Hepatic stellate cell (primary cell): ENCODE measurements at places on chromosomes 3 and 15.

GRCh38 chr3:133851266-133851906 is 44.3 kb downstream of the RAB6B start:
- DNase-seq = no peak

GRCh38 chr15:90099868-90100831 is 2.1 kb downstream of the IDH2 start:
- DNase-seq = no peak

GRCh38 chr15:58214591-58215340 is 76.6 kb downstream of the AQP9 start:
- no peak for DNase-seq

DNA sequence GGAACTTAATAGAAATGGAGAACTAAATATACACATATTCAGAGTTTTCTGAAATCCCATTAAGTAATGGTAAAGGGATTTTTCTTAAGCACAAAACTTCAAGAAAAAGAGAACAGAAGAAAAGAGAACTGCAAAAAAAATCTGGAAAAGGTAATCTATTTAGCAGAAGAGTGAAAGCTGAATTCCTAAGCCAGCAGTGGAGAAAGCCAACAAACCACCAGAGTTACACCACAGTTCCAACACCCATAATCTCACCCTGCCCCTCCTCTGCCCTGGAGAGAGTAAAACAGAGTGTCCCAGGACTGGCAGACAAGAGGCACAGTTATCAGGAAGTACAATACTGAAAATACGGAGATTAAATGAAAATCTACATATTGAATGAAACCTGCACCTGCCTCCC is 29.4 kb downstream of the TP53BP1 start:
- DNase-seq = no peak

DNA sequence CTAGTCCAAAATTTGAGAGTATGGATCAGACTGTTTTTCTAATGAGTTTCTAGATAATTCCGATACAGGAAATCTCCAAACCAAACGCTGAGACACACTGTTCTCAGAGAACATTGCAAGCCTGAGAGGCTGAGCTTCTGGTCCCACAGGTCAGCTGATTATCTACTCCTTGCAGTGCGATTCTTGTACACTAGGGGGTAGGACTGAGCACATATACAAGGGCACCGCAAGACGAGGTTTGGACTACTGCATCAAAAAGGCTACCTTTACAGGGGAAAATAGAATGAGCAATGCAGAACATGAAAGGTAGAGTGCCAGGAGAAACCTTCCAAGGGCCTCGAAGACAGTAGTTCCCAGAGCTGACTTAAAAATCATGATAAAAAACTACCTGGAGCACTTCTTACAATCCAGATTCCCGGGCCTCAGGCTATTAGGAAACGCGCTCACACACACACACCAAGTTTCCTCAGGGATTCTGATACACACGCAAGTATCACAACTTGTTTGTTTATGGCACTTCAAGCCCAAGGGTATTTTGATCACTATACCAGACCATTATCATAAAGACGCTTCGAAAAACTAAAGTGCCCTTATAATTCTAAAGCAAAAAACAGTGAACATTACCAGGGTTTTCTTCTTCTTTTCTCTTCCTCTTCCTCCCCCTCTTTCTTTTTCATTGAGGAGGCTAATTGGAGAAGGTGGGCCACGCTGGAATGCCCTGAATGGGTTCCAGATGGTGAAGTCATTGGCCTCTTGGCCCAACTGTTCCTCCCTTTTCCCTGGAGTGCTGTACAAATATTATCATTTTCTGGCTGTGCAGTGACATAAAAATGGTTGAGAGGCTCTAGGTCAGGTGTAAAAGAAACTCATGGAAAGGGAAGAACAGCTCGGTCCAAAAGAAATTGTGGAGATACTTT is 61.8 kb downstream of the SLC12A8 start:
- DNase-seq = no peak

- no peak for DNase-seq
Measured at GRCh38 chr3:45776611-45777010, 19.7 kb downstream of the SLC6A20 start.

- DNase-seq = no peak
Measured at GRCh38 chr3:41208507-41209220, 9.4 kb downstream of the CTNNB1 start.

GRCh38 chr3:64939747-64940450 is 252.1 kb upstream of the ADAMTS9 start:
- DNase-seq = no peak

- no peak for DNase-seq
Measured at GRCh38 chr15:64216730-64217428, 54.1 kb upstream of the PPIB start.

GRCh38 chr3:33758864-33759263 is 39.6 kb upstream of the PDCD6IP start:
- DNase-seq = no peak

DNA sequence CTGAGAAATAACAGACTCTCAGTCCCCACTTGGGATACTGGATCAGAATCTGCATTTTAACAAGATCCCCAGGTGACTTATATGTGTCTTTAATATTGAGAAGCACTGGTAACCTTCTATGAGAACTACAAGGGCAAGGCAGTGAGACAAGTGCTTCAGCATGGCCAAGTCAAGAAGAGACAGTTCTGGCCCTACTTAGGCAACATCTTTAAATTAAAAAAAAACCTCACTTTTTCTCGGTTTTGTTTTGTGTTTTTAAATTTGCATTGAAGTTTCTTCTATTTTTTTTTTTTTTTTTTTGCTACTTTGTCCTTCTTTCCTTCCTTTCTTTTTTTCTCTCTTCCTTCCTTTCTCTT is 42.5 kb upstream of the SPTSSB start:
- no peak for DNase-seq

- DNase-seq = no peak
Measured at GRCh38 chr15:38509152-38509551, 55.2 kb downstream of the FAM98B start.

- no peak for DNase-seq
Measured at GRCh38 chr3:147391781-147392624, 14.3 kb downstream of the ZIC4 start.

- no peak for DNase-seq
Measured at GRCh38 chr3:39181408-39182335, 10.7 kb downstream of the XIRP1 start.

- no peak for DNase-seq
Measured at GRCh38 chr3:46578973-46579755, 13.1 kb upstream of the LRRC2 start.

DNA sequence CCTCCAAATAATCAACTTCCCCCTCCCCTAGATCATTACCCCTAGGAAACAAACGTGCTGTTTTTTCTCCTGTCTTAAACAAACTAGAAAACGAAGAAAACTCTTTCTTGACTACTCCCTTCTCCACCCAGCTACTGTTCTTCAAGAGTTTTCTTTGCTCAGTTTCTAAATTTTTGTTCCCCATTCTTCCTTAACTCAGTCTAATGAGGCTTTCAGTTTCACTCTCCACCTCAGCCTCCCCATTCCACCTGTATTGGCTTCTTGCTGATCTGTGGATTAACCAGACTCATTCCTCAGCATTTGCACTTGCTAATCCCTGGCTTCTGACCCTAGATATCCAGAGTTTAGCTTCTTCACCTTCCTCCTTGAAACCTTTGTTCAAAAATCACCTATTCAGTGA is 26.8 kb downstream of the SERPINI1 start:
- no peak for DNase-seq

GRCh38 chr3:152780553-152780952 is 54.4 kb upstream of the P2RY1 start:
- DNase-seq = no peak

- DNase-seq = no peak
Measured at GRCh38 chr3:43499256-43499655, 122.6 kb downstream of the ANO10 start.

DNA sequence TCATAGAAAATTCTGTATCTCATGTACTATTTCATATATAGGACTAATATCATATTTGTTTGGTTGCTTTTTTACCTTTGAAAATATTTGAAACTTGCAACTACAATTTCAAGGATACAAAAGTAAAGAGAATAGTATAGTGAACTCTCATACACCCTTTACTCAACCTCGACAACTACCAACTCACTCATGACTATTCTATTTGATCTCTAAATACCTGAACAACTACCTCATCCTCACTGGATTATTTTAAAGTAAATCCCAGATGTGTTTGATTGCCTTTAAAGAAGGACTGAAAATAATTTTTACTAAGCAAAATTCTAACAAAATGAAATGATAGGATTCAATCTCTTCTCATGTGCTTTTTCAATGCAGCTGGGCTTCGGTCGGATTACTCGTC is 12.1 kb downstream of the TMPRSS7 start:
- no peak for DNase-seq

DNA sequence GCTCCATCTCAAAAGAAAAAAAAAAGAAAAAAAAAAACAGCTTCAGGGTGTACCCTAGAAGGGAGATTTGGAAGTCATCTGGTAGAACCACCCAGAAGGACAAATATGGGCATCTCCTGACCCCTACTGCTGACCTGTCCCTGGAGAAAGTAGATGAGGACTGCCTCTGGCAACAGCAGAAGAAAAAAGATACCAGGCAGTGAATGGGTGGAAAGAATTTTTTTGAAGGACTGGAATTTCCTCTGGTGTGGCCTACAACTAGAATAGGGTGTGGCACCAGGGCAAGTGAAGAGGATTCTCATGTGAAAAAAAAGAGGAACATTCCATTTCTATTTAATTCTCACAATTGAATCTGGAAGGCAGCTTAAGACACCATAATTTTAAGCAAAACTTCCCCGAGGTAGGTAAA is 3.1 kb downstream of the ANXA2 start:
- no peak for DNase-seq

GRCh38 chr3:193129607-193130006 is 111.4 kb upstream of the PLAAT1 start:
- no peak for DNase-seq

DNA sequence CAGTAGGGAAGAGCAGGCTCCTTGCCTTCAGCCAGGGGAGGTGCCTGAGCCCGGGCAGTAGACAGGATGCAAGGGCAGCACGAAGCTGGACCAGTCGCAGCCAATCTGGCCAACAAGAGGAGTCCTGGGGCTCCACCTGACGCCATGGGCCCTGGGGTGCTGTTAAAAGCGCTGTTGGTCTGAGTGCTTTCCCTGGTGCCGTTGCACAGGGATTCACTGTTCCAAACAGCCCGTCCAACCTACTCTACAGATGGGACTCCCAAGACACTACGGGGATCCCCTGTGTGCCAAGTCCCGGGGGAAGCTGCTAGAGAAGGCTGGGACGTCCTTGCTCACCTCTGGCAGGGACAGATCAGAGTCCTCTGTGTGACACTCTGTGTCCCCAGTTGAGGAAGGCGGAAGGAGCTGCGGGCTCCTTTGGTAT is 632 bp downstream of the CTSH start:
- DNase-seq = no peak

DNA sequence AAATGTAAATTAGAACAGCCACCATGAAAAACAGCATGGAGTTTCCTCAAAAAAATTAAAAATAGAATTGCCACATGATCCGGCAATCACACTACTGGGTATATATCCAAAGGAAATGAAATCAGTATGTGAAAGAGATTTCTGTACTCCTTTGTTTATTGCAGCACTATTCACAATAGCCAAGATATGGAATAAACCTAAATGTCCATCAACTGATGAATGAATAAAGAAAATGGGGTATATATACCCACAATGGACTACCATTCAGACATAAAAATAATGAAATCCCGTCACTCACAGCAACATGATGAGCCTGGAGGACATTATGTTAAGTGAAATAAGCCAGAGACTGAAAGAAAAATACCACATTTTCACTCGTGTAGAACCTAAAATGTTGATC is 296.9 kb downstream of the RAP2B start:
- DNase-seq = no peak

GRCh38 chr3:66602691-66603090 is 101.9 kb upstream of the LRIG1 start:
- no peak for DNase-seq

DNA sequence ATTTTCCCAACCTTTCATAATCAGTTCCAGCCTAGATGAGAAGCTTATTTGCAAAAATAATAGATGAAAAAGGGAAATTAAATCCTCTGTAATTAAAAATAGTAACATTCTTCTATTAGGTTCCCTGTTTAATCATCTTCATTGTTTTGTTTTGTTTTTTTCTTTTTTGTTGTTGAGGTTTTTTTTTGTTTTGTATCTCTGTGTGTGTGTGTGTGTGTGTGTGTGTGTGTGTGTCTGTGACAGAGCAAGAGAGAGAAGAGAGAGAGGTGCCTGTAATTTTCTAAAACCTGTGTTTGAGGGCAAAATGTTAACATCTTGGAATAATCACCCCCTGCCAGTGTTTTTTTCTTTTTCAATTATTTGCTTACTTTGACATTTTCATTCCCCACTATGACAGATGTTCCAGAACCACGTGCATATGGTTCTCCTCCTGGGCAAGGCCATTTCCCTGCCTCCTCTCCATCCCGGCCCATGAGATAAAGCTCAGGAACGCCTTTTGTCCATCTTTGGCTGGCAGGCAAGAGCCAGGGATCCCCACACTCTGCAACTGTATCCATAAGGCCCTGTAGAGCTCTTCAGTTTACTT is 121.8 kb upstream of the NR2E3 start:
- DNase-seq = no peak

DNA sequence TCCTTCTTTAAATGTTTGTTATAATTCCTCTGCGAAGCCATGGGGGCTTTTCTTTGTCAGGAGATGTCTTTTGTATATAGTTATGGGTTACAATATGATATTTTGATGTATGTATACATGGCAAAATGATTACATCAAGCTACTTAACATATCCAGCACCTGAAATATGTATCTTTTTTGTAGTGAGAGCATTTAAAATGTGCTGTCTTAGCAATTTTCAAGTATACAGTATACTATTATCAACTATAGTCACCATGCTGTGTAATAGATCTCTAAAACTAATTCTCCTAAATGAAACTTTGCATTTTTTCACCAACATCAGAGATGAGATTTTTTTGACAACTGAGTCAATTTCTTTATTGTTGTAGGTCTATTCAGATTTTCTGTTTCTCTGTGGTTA is 77.2 kb downstream of the STXBP5L start:
- DNase-seq = no peak

GRCh38 chr15:38335116-38335515 is 82.5 kb downstream of the SPRED1 start:
- DNase-seq = no peak

GRCh38 chr15:25695875-25696760 is 167.0 kb downstream of the ATP10A start:
- DNase-seq = no peak

- DNase-seq = no peak
Measured at GRCh38 chr15:70483513-70483912, 279.8 kb downstream of the UACA start.

GRCh38 chr3:172275586-172275985 is 172.7 kb downstream of the GHSR start:
- no peak for DNase-seq

GRCh38 chr3:141894524-141895176 is 18.2 kb downstream of the ATP1B3 start:
- no peak for DNase-seq

- DNase-seq = no peak
Measured at GRCh38 chr3:15453501-15453900, 26.1 kb downstream of the EAF1 start.

DNA sequence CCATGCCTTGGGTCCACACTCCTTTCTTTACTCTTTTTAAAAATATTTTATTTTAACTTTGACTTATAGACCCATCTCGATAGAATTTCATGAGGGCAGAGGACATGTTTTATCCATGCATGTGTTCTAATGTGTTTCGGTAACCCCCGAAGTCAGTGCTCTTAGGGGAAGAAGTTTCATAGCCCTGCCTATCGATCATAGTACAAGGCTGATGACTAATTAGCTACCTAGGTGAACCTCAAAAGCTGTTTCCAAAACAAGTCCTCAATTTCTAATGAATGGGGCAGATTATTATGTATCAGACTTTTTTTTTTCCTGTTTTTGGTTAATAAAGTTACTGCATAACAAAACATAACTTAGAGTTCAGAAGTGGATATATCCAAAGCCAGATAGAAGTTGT is 82.0 kb downstream of the MBNL1 start:
- DNase-seq = no peak

GRCh38 chr3:148718982-148719862 is 21.5 kb downstream of the AGTR1 start:
- DNase-seq = no peak
